Thymus (tissue), 14 donors: ENCODE measurements at places on chromosomes 7 and 10.
A peak's percentile ranks its signal among the peaks of the same experiment; 100 is the strongest.

GRCh38 chr10:32050177-32050576 is 6.0 kb downstream of the KIF5B start:
- DNase-seq = no peak

GRCh38 chr10:19791032-19791431 is 25.2 kb upstream of the PLXDC2 start:
- DNase-seq = no peak

- DNase-seq = no peak
These were observed 428.4 kb upstream of the IGFBP3 start for GRCh38 chr7:46349490-46349889.

DNA sequence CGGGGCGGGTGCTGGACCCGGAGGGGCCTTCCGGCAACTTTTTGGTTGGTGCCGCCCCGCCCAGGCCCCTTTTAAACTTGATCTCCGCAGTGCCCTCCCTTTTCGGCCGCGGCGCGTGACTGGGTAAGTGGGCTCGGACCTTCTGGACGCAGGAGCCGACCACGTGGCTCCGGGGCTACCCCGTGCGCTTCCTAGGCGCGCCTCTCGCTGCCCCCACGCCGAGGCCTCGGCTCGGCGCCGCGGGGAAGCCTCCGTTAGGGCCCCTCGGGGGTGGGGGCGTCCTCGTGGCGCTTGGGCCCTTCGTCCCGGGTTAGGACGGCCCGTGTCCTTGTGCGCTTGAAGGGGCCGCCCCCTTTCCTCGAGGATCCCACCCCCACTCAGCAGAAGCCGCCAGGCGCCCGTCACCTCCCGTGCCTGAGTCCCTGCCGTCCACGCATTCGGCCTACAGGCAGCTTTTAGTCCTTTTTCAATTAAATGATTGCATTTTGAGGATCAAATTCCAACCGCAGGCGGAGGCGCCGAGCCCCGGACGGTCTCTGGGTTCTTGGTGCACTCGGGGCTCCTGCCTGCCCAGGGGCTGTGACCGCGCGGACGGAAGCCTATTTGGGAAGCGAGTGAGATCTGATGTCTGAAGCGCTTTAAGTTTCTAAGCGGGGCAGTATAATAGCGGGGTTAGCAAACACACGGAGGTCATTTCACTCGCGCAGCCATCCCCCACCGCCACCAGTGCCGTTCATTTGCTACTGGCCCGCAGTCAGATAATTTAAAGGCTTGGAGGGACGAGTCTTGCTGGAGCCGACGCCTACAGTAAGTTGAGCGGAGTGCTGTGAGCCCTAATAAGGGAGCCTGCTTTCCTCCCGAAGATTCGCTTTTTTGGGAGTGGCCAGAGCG is 31.8 kb upstream of the TOMM7 start:
- DNase-seq = peak; percentile 70

DNA sequence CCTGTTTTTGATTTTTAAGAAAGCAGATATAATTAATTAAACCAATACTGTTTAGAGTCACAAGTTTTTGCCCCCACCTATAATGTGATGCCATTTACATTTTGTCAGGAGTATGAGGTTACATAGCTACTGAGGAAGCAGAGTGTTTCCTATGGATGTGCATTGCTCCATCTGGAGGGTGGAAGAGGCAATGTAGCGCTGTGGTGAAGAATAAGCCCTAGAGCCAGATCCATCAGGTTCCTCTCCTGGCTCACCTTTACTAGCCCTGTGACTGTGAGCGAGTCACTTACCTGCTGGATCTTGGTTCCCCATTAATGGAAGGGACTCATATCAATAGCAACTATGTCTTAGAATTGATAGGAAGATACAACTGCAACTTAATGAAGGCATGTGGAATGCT is 216.0 kb downstream of the GPAM start:
- DNase-seq = no peak

- no peak for DNase-seq
These were observed 46.5 kb downstream of the INPP5F start for GRCh38 chr10:119772334-119772733.

GRCh38 chr10:116121640-116122525 is 151.1 kb downstream of the GFRA1 start:
- DNase-seq = no peak

DNA sequence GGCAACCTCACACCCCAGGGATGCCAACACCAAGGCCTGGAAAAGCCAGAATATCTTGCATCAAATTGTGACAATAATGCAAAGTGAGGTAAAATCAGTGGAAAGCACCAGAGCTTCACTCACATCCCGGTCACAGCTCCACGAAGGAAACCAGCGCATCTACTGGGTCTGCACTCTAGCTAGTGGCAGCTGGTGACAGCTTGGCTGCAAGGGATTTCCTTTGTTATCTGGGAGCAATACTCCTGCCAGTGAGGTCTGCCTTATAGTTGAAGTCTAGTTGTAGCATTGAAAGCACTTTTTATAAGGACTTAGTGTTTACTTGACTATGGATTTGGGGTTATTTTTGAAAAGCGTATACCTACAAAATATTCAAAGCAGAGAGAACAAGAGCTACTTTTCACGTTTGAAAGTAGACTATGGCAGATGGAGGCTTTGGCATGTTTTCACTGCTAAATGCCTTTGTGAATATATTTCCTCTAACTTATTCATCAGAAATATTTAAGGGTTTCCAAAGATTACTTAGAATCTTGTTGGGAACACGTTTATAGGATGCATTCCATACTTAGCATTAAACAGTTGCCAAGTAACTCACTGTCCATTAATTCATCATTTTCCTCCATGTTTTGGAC is 26.1 kb downstream of the WDFY4 start:
- DNase-seq = no peak

DNA sequence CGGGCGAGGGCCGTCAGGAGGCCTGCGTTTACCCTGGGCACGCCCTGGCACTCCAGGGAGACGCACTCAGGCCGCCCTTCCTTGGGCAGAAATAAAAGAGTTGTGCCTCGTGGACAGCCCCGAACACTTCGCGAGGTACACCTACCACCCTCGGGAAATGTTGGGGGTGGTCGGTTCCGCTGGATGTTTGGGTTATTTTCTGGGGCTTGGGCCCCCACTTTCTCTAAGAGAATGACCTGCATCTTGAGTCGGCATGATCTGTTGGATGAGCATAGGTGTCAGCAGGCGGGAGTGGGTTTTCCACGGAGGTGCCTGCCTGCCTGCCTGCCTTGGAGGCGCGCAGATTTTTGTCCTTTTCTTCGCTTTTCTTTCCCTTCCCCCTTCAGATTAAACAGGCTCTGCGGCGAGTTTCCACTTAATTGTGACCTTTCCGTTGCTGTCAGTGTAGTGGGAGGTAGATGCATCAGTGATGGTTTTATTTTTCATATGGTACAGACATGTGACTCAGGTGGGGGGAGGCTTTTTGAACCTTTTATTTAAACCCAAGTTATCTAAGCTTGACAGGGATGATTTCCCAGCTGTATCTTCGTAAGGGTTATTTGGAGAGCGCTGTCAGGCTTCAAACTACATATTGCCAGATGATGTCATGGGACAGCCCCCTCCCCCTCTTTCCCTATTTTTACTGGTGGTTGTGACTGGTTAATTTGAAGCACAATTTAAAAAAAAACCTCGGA is 661 bp downstream of the HECTD2 start:
- no peak for DNase-seq

GRCh38 chr10:24731942-24732341 is 8.3 kb upstream of the ARHGAP21 start:
- no peak for DNase-seq

- no peak for DNase-seq
These were observed 142.1 kb downstream of the JCAD start for GRCh38 chr10:29917311-29917710.

DNA sequence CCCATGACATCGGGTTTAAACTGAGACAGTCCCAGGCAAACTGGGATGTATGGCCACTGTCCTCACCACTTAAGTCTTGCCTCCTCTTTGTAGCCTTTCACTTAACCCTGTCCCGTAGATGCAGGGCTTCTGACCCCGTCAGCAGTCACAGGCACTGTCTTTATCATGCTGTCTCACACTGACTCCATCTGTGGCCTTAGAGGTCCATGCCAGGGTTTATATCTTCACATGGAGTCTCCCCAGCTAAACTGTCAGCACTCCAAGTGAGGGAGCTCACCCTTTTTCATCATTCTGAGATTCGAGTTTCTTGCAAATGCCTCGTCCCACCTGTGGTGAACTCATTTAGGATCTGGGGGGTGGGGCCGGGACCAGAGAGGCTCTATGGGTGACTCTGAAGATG is 2.8 kb downstream of the FKBP6 start:
- no peak for DNase-seq

DNA sequence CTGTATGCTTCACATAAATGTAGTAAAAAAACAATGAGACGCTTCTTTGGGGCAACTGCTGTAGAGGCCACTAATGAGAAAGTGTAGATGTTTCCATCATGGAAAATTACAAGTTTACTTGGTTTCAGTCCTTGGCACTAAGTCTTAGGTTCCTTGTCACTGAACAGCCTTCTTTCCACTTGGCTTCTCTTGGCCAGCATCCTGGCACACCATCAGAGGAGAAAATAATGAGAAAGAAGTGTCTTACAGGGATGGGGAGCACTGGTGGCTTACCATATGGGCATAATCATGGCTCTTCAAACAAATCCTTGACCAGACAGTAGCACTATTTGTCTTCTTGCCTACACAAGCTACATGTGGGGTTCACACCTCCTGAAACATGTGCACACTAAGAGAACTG is 22.5 kb upstream of the SH3PXD2A start:
- no peak for DNase-seq

- no peak for DNase-seq
These were observed 55.9 kb downstream of the MINPP1 start for GRCh38 chr10:87560495-87561129.

DNA sequence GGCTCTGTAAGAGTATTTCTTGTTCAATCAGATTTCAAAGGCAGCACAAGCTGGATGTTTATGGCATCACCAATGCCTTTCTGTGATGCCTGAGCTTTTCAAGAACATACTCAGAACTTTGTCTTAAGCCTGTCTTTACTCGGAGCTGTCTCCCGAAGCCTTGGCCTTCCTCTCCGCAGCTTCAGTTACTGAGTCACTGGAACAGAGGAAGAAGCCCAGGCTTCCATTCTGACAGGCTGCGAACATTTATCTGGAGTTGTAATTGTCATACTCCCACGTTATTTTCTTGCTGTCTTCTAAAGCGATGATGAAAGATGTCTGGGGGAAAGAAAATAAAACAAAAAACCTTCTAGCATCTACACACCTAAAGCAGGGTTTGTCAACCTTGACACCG is 43.9 kb downstream of the GRK5 start:
- DNase-seq = no peak

DNA sequence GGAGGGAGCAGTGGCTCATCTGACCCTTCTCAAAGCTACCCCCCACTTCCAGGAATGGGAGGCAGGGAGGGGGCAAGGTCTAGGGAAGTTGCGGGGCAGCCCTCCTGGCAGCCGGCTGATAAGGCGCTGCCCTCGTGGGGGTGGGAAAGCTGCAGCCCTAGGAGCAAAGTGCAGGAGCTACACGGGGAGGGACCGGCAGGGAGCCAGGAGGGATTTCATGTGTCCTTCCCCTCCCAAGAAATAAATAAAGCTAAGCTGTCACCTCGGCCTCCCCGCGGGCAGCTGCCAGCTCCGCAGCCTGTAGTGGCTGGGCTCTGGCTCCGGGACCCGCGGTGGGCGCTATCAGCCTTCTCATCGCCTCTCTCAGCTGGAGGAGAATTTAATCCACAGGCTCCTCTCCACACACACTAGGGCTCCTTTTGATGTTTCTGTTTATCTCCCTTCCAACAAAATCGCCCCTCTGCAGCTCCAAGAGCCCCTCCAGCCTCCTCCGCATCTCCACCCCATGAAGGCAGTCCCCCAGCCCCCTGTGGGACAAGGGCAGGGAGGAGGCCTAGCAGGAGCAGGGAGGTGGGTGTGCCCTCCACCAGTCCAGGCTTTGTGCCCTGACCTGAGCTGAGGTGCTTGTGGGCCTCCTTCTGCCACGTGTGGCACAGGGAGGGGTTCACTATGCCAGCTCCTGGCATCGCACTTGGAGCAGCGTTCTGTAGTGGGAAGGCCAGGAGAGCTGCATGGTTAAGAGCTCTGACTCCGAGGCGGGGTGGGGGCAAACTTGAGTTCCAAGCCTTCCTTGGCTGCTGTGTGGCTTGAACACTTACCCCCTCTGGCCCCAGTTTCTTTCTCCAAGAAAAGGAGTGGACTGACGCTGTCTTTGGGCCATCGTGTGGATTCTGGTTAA is 80.5 kb downstream of the C10orf105 start:
- DNase-seq = no peak

DNA sequence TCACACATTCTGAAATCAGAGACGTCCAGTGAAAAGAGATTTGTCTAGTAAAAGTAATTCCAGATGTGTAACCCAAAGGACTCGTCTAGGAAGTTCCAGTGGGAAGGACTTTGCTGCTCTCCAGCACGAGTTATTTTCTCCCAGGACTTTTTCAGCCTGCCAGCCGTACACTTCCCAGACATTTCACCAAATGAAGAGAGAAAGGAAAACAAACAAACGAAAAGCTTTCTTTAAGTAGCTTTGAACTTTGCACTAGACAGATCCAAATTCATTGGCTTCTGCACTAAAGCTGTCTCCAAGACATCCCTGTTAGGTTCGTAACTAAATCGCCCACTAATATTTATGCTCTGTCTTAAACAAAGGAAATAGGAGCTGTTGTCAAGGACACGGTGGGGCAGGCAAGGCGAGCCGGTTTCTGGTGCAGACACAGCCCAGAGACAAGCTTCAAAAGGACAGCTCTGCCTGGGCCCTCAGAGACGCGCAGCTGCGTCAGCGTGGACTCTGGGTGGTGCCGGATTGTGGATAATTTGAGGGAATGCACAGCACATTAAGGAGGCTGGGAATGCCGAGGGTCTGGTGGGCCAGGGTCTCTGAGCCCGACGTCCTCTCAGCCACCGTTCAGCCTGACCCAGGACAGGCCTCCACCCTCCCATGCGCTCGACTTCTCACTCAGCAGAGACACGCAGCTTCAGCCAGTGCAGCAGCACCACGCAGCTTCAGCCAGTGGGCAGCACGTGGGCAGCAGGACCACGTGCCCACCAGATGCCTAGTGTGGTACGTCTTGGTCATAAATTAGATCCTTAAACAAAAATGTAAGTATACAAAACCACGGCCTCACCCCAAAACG is 64.1 kb upstream of the INSIG1 start:
- DNase-seq = no peak

DNA sequence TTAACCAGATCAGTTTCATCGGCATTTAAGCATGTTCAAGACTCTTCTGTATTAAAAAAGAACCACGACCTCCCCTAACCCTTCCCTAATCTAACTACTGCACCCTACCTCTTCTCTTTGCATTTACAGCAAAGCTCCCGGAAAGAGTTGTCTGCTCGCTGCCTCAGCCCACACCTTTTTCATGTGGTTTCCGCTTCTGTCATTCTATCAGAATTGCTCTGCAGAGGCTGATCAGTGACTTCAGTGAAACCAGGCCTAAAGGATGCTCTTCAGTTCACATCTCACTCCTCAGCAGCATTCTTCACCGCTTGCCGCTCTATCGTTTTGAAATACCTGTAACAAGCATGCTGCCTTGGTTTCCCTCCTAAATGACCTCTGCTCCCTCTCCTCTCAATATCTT is 160.9 kb downstream of the SDK1 start:
- DNase-seq = peak; percentile 67

- DNase-seq = no peak
These were observed 30.3 kb downstream of the SLC29A3 start for GRCh38 chr10:71349406-71349805.

GRCh38 chr10:124010563-124011131 is 82.8 kb downstream of the CHST15 start:
- DNase-seq = no peak
